ENCODE measurements at places on chromosomes 7 and 10. TPM values are rescaled to one million over a fixed set of nuclear protein-coding genes. Genes with fewer than 3 reads are reported as not detected.

- no peak for DNase-seq
Observed at GRCh38 chr7:104089612-104090011, 100.2 kb upstream of the RELN start.

DNA sequence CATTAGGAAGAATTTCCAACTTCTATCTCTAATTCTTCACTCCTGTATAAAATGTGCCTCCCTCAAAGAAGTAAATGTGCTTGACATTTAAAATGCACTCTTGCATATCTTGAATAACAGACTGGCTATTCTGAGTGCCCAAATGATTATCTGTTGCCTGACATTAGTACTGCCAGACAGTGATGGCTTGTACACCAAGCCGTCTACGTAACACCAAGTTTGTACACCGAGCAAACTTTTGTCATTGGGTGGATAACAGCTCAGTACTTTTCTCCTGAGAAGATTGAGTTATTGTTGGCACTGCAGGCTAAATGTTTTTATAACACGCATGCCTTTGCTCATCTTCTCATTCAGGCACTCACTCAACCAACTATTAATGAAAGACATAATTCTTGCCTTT lies 137.2 kb downstream of the DOCK4 start:
- DNase-seq = no peak

- no peak for DNase-seq
Observed at GRCh38 chr7:20417675-20418382, 87.1 kb downstream of the ITGB8 start.

RBAK gene
- 18.5 TPM for total RNA-seq

DNA sequence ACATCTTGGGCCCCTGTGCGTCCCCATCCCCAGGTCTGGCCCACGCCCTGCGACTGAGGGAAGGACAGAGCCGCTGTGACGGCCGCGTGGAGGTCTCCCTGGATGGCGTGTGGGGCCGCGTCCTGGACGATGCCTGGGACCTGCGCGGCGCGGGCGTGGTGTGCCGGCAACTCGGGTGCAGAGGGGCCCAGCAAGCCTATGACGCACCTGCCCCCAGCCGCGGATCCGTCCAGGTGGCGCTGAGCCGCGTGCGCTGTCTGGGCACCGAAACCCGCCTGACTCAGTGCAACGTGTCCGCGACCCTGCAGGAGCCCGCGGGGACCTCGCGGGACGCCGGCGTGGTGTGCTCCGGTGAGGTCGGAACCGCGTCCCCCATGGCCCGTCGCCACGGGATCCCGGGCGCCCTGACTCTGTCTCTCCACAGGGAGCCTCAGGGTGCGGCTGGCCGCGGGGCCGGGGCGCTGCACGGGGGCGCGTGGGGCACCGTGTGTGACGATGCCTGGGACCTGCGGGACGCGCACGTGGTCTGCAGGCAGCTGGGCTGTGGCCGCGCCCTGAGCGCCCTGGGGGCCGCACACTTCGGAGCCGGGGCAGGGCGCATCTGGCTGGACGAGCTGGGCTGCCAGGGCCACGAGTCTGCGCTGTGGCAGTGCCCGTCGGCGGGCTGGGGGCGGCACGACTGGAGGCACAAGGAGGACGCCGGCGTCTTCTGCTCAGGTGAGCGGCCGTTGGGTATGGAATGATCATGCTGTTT lies 5.9 kb downstream of the SCART1 start:
- DNase-seq = peak; percentile 17

CYP2W1 gene
- not detected for total RNA-seq

DNA sequence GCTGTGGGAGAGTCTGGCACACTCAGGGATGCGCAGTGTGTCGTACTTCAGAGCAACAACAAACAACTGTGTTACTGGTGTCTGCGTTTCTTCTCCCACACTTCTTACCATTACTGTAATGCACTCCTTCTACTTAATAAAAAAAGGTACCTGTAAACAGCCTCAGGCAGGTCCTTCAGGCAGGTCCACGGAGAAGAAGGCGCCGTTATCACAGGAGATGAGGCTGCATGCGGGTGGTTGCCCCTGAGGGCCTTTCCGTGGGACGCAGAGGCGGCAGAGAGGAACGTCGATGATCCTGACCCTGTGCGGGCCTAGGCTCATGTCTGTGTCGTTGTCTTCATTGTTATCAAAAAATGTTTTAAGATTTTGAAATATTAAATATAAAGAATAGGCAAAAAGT lies 29.4 kb downstream of the NKX6-2 start:
- no peak for DNase-seq

GRCh38 chr7:138550337-138550736 lies 90.3 kb downstream of the TRIM24 start:
- no peak for DNase-seq

- DNase-seq = no peak
Observed at GRCh38 chr7:135143885-135144668, 3.8 kb upstream of the TMEM140 start.

ZFAND4 gene
- 17.2 TPM for total RNA-seq
